ENCODE measurements at places on chromosomes 7 and 10.

GRCh38 chr10:76091926-76092325 lies 660.5 kb downstream of the LRMDA start:
- DNase-seq: no peak

- no peak for DNase-seq
Observed at GRCh38 chr7:148260599-148260998, 330.0 kb upstream of the C7orf33 start.

DNA sequence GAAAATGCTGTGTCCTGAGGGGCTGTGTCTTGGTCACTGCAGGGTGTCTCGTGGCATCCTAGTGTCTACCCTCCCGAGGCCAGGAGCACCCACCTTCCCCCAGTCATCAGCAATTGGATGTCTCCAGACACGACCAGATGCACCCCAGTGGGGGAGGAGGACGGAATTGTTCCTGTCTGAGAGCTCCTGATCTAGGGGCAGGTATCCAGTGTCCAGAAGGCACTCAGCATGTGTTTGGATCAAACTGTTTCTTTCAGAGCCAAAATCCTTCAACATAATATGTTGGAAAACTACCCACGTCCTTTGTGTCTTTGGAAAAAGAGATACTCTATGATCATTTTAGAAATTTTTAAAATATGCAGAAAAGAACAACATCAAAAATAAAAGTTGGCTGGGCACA lies 16.9 kb downstream of the PRKRIP1 start:
- DNase-seq: no peak

- DNase-seq: no peak
Observed at GRCh38 chr7:48161407-48162125, 9.7 kb upstream of the ABCA13 start.

DNA sequence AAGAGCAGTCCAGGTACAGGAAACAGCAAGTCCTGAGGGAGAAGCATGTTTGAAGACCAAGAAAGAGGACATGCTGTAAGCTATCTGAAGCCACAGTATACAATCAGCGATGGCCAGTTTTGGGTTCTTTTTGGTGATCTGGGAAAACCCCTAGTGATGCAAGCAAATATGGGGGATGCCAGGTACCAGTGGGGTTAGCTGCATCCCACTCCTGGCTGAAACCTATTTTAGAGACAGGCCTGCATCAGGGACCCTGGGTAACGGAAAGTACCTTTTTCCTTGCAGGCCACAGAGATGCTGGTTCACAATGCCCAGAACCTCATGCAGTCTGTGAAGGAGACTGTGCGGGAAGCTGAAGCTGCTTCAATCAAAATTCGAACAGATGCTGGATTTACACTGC lies 32.9 kb downstream of the AP3M1 start:
- no peak for DNase-seq

DNA sequence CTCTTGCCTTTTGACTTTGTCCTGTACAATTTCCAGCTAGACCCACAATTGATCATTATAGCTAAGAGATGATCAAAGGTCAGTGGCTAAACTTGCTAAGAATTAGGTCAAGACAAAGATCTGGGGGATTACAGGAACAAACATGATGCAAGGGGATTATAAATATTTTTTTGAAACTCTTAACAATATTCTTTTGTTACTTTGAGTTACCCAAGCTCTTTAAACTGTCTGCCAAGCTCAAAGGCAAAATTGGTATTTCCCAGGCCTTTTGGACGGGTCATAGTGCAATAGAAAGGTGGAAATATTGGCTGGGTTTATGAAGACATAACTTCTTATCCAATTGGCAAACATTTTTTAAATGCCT lies 23.4 kb downstream of the TBXAS1 start:
- no peak for DNase-seq

- no peak for DNase-seq
Observed at GRCh38 chr10:114650266-114650665, 7.8 kb downstream of the ABLIM1 start.

GRCh38 chr10:66321723-66322665 lies 603.8 kb upstream of the LRRTM3 start:
- DNase-seq: no peak

DNA sequence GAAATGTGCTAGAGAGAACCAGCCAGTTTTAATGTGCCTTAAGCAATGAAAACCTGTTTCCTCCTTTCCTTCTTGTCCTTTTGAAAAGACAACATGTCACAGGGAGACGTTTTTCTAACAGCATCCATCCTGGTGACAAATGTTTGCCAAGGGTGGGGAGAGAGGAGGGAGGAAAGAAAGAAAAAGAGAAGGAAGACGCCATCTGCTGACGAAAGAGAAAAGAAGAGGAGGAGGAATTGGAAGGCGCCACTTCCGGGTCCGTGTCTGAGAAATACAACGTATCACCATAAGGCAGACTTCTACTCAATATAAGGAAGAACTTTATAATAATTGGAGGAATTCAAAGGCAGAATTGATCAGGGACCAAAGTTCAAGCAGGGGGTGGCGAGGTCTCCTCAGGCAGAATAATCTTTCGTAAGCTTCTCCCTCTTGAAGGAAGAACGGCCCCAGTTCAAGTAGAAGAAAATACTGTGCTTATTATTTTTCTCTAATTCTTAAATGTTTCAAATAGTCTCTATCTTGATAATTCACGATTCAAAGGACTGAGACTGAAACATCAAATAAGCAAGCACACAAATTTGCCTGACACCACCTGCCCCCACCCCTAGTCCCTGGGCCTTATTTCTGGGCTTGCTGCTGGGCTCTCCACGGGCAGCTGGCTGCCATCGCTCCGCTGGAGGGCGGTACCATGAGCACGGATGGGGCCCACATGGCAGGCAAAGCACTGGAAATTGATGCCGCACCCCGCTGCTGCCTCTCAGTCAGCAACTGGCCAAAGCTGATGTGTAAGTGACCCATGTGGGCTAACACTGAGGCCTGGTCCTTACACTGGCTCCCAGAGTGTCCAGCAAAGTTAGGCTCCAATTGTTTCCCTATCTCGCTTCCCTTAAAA lies 273.7 kb upstream of the KLF14 start:
- peak; percentile 31 for DNase-seq

DNA sequence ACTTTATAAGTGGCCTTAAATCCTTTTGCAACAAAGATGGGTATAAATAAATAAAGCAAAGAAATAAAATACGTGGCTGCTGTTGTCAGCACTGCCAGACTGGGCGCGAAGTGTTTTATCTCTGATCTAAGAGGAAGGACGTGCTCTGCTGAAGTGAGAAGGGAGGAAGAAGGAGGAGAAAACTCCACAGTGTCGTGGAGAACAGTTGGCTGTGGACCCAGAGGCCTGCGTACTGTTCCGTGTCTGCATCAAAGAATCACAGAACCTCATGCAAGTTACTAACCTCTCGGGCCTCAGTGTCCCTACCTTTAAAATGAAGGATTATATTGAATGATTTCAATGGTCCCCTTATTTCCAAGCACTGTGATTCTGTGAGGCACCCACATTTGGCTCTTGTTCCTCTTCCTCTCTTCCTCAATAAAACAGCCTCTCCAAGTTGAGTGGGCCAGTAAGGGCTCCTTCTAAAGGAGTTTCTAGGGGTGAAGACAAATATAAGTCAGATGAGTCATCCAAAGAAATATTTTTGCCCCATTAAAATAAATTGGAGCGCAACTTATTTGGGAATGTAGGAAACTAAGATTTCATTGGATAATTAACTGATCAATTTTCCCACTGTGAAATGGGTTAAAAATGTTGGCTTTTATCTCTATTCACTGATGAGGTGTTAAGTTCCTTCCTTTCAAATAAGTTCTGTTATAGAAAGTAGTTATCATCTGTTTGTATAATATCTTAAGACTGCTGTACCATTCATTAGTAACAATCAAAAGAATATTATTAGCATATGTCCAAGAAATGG lies 126.9 kb upstream of the EFCAB10 start:
- DNase-seq: no peak

DNA sequence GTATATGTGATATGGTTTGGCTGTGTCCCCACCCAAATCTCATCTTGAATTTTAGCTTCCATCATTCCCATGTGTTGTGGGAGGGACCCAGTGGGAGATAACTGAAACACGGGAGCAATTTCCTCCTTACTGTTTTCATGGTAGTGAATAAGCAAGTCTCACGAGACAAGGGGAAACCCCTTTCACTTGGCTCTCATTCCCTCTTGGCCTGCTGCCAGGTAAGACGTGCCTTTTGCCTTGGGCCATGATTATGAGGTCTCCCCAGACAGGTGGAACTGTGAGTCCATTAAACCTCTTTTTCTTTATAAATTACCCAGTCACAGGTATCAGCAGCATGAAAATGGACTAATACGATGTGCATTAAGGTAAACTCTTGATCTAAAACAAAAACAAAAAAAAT lies 357.1 kb upstream of the AOAH start:
- DNase-seq: no peak

GRCh38 chr10:84766923-84767322 lies 438.5 kb downstream of the CCSER2 start:
- DNase-seq: no peak

GRCh38 chr7:153470004-153470671 lies 582.1 kb upstream of the DPP6 start:
- no peak for DNase-seq

- DNase-seq: no peak
Observed at GRCh38 chr10:21751341-21752310, 217.6 kb downstream of the MLLT10 start.

All from stimulated activated CD8-positive, alpha-beta memory T cell treated with anti-CD3 and anti-CD28 coated beads, Interleukin-4, amount 100 ng/mL, for 4 hours (primary cell).